ENCODE measurements at places on chromosomes 4 and X. TPM values are rescaled to one million over a fixed set of nuclear protein-coding genes. Genes with fewer than 3 reads are reported as not detected.
A peak's percentile ranks its signal among the peaks of the same experiment; 100 is the strongest.

GRCh38 chr4:142372530-142373260 lies 473.4 kb downstream of the INPP4B start:
- no peak overlapping the region for H3K4me3 ChIP-seq
- peaks cover 16% of the 10 kb centered on the region for H3K36me3 ChIP-seq
- peak overlapping the region; percentile 17 for H3K27ac ChIP-seq
- H3K4me1 ChIP-seq, result peaks cover 41% of the 10 kb centered on the region

DNA sequence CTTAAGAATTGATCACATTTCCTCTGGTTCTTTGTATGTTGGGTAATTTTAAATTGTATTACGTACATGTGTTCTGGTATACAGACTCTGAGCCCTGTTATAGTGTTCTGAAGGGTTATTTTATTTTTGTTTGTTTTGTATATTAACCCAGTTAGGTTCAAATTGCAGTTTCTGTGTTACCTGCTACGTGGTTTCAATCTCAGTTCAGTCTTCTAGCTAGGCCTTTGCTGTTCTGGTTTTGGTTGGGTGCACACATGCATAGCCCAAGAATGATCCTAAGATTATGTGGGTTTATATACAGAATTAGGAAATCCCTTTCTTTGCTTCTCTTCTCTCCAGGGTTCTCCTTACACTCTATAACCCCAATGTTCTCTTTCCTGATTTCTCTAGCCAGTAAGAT lies 161.0 kb downstream of the PPP1R2C start:
- H3K36me3 ChIP-seq, result no peaks in the 10 kb centered on the region
- H3K4me1 ChIP-seq, result peaks cover 19% of the 10 kb centered on the region
- H3K27ac ChIP-seq, result no peak overlapping the region
- DNase-seq, result no peak

GRCh38 chr4:40190019-40190418 lies 6.8 kb upstream of the RHOH start:
- peaks cover 69% of the 10 kb centered on the region for H3K4me1 ChIP-seq
- DNase-seq, result no peak
- H3K27ac ChIP-seq, result peak overlapping the region; percentile 99
- H3K36me3 ChIP-seq, result peaks cover 3% of the 10 kb centered on the region
- H3K27me3 ChIP-seq, result no peaks in the 10 kb centered on the region

- H3K4me3 ChIP-seq, result no peak overlapping the region
- DNase-seq, result no peak
- no peaks in the 10 kb centered on the region for H3K27me3 ChIP-seq
- H3K4me1 ChIP-seq, result no peaks in the 10 kb centered on the region
- no peaks in the 10 kb centered on the region for H3K36me3 ChIP-seq
Measured at GRCh38 chrX:96182366-96182765, 502.3 kb upstream of the DIAPH2 start.

DNA sequence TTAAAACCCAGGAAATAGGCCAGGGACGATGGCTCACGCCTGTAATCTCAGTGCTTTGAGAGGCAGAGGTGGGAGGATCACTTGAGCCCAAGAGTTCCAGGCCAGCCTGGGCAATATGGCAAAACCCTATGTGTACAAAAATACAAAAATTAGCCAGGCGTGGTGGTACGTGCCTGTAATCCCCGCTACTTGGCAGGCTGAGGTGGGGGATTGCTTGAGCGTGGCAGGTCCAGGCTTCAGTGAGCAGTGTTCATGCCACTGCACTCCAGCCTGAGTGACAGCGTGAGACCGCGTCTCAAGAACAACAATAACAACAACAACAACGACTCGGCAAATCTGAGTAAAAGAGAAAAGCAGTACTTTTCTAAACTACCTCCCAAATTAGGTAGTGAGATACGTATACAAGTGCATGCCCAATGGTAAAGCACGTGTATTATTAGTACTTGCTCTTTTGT lies 13.0 kb upstream of the NDUFC1 start:
- DNase-seq, result no peak
- peaks cover 80% of the 10 kb centered on the region for H3K4me1 ChIP-seq
- H3K27ac ChIP-seq, result no peak overlapping the region
- peaks cover 20% of the 10 kb centered on the region for H3K36me3 ChIP-seq
- H3K4me3 ChIP-seq, result no peak overlapping the region

- peaks cover 83% of the 10 kb centered on the region for H3K36me3 ChIP-seq
- H3K27me3 ChIP-seq, result no peaks in the 10 kb centered on the region
- DNase-seq, result no peak
- peaks cover 12% of the 10 kb centered on the region for H3K4me1 ChIP-seq
- no peak overlapping the region for H3K4me3 ChIP-seq
Measured at GRCh38 chrX:101025126-101025525, 26.8 kb downstream of the TRMT2B start.

DNA sequence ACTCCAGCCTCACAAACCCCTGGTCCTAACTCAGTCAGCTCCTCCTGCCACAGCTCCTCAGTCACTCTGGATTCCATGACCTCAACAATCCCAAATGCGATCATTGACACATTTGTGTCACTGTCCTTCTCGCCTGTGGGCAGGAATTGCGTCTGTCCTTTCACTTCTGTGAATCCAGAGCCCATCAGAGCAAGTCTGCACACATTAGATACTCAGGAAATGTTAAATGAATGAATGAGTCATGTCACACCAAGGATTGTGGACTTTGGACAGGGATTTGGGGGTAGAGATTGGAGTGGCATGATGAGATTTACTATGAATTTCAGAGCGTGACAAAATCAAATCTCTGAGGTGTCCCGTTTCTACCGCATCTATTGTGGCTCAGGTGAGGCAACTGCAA lies 11.8 kb upstream of the CLDN24 start:
- H3K27me3 ChIP-seq, result peaks cover 16% of the 10 kb centered on the region
- DNase-seq, result no peak
- no peaks in the 10 kb centered on the region for H3K4me1 ChIP-seq
- H3K4me3 ChIP-seq, result no peak overlapping the region
- no peak overlapping the region for H3K27ac ChIP-seq

The RBM47 gene
- 0.49 TPM for total RNA-seq

The SPINK2 gene
- total RNA-seq, result 26.8 TPM

The ATOH1 gene
- not detected for total RNA-seq

The MAMLD1 gene
- total RNA-seq, result 0.30 TPM

The DGKK gene
- not detected for total RNA-seq

The FGD1 gene
- not detected for total RNA-seq

The RPS6KA6 gene
- 0.57 TPM for total RNA-seq
